HS-5 (cell line): ENCODE measurements at places on chromosomes 12 and 14.
A peak's percentile ranks its signal among the peaks of the same experiment; 100 is the strongest.

DNA sequence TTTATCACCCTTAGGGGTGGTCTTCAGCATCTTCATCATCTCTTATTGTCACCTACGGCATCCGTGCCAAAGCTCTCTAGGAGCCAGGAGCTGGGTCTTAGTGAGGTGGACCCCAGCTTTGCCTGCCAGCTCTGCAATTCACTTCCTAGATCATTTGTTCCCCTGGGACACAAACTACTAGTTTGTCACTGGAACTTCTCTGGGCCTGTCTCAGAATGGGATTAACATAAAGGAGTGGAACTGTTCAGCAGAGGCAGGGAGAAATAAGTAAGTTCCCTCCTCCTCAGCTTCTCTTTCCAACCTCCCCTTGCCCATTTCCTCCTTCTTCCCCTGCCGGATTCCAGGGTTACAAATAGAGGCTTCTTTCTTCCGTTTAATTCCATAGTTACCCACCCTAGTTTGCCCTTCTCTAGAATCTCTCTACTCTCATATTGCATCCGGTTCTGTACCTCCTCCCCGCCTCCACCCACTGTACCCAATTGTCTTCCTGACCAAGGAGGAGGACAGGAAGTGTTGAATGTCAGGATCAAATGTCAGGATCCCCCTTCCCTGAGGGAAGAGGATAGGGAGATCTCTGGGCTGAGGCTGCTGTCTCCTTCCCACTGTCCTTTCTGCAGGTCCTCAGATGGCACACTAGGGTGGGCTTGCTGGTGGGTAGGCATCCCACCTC lies 25.0 kb downstream of the LARP4 start:
- no peak for DNase-seq

DNA sequence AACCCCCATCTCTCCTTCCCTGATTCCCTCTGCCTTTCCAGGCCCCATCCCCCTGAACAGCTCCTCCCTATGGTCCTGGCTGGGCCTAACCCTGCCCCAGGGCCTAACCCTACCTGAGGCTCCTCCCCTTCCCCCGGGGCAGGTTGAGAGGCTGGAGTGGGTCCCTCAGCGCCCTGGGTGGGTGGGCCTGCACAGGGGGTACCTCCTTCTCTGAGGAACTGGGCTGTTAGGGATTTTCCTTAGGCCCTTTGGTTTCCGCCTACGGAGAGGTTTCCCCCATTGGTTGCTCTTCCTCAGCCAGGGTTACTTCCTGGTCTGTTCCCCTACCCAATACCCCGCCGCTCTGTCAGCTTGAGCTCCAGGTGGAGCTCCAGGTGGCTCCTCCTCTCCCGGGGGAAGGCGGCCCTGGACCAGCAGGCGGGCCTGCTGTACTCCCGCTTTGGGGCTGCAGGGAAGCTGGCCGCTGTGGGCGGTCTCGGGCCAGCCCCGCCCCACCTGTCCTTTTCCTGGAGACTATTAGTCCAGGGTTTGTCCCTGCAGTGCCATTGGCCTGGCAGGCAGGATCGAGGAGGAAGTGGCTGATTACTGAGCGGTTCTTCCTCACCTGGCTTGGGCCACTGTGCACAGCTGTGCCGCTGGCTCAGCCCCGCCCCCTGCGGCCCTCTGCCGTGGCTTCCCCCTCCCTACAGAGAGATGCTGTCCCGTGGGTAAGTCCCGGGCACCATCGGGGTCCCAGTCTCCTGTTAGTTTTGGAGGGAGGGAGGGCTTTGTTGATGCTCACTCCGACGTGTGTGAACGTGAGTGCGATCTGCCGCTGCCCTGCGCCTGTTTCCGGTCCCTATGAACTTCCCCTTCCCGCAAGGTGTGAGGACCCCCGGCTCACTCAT lies 2.5 kb downstream of the C12orf57 start:
- DNase-seq, result no peak

DNA sequence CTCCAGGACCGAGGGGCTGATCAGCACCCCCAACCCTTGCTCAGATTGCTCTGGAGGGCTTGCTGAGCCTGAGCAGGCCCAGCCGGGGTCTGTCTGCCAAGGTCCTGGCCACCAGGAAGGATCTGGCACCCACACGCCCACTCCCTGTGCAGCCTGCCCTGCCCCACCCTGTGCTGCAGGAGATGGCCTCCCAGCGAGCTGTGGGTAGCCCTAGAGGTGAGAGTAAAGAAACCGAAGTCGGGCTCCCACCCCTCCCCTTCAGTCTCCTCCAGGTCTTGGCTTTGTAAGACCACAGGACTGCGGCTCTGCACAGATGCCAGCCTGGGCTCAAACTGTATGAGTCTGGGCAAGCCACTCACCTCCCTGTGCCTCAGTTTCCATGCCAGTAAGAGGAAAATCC lies 307.8 kb downstream of the BCL11B start:
- DNase-seq, result no peak

GRCh38 chr12:120690978-120691377 lies 4.0 kb downstream of the MLEC start:
- DNase-seq, result no peak

GRCh38 chr12:121124402-121125109 lies 8.1 kb upstream of the P2RX7 start:
- peak; percentile 96 for DNase-seq
